AG20443 (cell line): ENCODE measurements at places on chromosomes 2 and 18.

GRCh38 chr2:46945671-46946070 is 30.1 kb upstream of the MCFD2 start:
- no peak for DNase-seq

DNA sequence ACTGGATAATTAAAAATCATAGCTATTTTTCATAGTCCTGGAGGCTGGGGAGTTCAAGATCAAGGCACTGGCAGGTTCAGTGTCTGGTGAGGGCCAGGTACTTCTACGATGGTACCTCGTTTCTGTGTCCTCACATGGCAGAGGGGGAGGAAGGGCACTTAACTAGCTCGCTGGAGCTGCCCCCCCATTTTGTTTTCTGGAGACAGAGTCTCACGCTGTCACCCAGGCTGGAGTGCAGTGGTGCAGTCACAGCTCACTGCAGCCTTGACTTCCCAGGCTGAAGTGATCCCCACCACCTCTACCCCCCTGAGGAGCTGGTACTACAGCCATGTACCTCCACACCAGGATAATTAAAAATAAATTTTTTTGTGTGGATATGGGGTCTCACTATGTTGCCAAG is 40.3 kb downstream of the ASB1 start:
- no peak for DNase-seq

DNA sequence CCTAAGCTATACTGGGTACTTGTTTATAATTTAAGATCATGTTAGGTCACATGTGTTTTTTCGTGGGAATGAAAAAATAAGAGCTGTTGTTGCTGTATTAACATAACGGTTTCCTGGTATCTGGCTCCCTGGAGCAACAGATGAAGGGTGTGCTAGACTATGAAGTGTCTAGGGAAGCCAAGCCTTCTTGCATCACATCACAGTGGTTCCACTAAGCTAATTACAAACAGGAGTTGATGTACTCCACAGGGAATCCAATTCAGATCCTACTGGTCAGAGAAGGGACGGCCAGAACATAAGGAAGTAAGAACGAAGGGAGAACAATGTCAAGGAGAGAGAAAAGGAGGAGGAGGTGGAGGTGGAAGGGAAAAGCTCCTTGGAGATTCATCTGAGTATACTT is 193.0 kb upstream of the CYP26B1 start:
- peak; percentile 32 for DNase-seq

DNA sequence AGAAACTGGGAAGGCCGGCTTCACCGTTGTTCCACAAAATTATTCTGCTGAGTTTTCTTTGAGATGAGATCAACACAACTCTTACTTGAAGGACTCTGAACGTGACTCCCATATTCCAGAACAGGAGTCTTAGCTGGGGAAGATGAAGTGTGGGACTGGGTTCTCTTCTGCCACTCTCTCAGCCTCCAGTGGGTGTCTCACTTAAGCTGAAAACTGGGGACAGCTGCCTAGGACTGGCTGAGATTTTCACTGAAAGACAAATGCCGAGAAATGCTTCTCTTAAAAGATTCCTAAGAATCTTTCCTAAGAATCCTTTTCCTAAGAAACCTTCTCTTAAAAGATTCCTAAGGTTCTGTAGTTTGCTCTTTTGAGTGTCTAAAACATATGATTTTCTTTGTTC is 156.6 kb upstream of the LHCGR start:
- DNase-seq = no peak

DNA sequence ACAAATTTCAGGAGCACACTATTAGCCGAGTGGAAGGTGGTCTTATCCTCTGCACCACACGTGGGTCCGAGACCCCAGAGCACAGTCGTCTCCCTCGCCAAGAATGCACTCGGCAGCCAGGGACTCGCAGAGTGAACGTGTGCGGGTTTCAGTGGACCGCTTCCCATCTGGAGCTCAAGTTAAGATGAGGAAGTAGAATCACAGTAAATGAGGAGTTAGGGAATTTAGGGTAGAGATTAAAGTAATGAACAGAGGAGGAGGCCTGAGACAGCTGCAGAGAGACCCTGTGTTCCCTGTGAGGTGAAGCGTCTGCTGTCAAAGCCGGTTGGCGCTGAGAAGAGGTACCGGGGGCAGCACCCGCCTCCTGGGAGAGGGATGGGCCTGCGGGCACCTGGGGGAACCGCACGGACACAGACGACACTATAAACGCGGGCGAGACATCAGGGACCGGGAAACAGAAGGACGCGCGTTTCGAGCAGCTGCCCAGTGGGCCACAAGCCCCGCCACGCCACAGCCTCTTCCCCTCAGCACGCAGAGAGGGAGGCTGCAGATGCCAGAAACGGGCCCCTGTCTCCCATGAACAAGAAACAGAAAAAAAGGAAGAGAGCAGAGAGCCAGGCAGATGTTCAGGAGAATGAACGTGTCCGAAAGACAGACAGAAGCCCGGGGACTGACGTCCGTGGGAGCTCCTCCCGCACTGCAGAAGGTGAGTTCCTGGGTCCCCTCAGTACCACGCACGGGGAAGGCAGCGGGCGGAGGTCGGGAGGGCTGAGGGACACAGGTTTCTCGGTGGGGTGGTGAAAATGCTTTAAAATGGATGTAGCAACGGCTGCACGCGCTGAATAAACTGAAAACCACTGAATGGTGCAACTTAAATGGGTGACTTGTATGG is 5.4 kb upstream of the KCNG2 start:
- DNase-seq = no peak

- no peak for DNase-seq
Observed at GRCh38 chr18:12393998-12394397, 13.7 kb upstream of the PRELID3A start.

DNA sequence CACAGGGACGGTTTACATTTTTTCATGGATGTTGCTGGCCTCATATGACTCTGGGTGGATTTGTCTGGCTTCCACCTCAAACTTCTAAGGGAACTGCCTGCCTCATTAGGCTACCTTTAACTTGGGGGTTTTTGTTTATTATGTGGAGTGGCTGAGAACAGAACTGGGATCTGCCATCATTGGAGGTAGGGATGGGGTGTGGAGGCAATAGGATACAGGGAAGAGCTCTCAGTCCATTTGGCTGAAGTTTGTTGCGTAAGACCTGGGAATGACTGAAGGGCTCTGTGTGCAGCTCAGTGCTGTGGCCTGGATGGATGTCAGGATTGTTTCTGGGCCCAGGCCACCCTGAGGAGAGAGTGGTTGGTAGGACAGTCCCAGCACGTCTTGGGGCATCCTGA is 31.2 kb downstream of the ASB1 start:
- peak; percentile 50 for DNase-seq

- no peak for DNase-seq
Observed at GRCh38 chr2:178542569-178542968, 62.3 kb downstream of the PLEKHA3 start.

GRCh38 chr18:903701-904100 is 970 bp upstream of the ADCYAP1 start:
- DNase-seq = peak; percentile 57

DNA sequence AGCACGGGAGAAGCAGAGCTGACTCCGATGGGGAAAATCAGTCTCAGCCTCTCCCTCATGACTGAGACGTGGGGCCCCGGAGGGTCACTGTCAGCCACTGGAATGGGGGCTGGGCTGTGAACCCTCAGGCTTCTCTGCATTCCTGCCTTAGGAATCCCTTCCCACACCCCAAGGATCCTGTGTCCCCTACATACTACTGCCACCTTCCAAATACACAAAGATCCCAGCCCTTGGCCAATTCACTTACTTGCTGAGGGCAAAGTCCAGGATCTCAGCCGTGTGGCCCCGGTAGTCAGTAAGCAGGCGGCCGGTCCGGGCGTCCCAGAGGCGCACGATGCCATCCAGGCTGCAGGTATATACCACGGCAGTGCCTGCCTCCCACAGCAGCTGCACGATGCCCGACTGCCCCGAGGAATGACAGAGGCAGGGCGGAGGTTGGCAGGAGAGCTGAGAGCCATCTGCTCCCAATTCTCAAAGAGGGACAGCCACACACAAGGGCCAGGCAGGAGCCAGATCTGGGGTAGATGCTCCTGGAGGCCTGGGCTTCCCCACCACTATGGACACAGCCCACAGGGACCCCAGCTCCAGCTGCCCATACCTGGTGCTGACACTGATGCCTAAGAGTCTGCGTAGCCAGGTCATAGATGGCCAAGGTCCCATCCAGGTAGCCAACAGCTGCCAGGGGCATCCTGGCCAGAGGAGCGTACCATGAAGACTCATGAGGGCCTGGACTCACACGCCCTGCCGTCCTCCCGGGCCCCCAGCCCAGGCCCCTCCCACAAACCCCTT is 4.2 kb downstream of the GPBAR1 start:
- no peak for DNase-seq

DNA sequence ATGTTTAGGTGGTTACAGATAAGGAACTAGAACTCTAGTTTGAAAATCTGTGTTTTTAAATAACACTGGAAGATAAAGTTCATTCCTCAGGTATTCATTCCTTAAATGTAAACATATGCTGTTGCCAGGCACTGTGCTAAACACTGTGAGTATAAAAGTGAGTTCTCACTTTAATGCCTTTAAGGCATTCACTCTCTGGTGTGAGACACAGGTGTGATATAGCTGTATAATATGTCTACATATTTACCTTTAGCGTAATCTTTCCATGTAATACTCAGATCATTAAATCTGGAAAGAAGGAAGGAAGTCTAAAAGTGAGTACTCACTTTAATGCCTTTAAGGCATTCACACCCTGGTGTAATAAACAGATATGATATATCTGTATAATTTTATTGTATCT is 472.6 kb downstream of the PARD3B start:
- DNase-seq = no peak

- DNase-seq = no peak
Observed at GRCh38 chr2:241563031-241563507, 4.5 kb downstream of the BOK start.

DNA sequence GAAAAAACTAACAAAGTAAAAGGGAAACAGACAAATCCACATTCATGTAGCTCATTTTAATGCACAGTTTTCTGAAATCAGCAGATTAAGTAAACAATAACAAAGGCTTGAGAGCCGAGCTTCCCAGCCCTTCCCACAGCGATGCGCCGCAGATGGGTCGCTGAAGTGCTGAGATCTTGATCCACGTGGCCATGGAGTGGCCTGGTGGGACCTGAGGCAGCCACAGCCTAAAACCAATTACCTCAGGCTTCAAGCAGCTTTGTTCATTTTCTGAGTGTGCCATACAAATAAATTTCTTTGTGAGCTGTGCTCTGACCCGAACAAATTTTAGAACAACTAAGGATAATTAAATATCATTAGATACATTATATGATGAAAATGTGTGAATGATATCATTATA is 25.6 kb upstream of the CYRIA start:
- DNase-seq = no peak

- DNase-seq = no peak
Observed at GRCh38 chr2:234027641-234028040, 22.9 kb upstream of the SPP2 start.

- DNase-seq = peak; percentile 40
Observed at GRCh38 chr18:55338978-55339650, 248.9 kb downstream of the TCF4 start.

GRCh38 chr18:50911006-50911405 is 32.1 kb downstream of the ME2 start:
- no peak for DNase-seq

DNA sequence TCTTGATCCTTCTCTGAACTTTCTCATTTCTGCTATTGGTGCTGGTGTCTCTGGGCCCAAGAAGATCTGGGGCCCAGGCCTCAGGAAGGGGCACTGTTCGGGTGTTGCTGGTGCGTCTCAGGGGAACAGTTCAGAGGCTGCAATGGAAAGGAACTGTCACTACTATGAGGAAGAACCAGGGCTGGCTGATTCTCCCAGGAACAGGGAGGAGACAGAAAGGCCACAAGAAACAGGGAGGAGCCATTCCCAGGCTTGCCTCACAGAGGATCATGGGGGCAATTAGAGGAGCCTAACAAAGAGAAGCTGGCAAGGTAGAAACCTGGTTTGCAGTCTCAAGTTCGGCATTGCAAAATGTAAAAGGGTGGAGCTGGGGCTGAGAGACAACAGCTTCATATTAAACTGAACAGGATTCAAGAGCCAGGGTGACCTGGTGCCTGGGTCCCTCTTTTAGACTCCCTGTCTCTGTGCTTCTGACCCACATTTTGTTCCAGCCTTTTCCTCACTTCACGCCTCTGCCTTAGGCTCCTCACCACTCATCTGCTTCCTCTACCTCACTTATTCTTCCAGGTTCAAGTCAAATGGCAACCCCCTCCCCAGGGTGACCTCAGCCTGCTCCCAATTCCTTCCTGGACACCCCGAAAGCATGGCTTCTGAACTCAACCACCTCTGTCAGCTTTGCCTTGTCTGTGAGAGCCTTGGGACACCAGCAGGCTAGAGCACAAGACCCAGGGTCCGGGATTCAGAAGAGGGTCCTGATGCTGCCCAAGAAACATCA is 58.4 kb downstream of the GYPC start:
- DNase-seq = no peak

DNA sequence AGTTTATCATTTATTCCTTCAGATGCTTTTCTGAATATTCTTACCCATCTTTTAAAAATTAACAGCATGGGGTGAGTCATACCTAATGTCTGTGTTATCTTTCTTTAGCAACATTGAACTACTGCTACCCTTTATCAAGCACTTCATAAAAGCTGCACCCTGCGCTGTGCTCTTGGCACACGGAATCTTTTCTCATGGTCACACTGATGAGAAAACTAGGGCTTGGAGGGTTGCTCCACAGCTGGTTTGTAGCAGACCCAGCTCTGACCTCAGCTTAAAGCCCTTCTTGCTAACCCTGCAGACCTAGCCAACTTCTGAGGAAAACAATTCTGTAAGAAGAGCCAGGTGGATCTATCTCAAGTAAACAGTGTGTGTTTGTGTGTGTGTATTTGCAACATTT is 106.3 kb downstream of the RNF144A start:
- DNase-seq = no peak

- no peak for DNase-seq
Observed at GRCh38 chr18:56739731-56740130, 88.6 kb downstream of the WDR7 start.

- no peak for DNase-seq
Observed at GRCh38 chr18:40642692-40643229, 1312.3 kb upstream of the PIK3C3 start.
